ENCODE measurements at places on chromosomes 6 and 20.

DNA sequence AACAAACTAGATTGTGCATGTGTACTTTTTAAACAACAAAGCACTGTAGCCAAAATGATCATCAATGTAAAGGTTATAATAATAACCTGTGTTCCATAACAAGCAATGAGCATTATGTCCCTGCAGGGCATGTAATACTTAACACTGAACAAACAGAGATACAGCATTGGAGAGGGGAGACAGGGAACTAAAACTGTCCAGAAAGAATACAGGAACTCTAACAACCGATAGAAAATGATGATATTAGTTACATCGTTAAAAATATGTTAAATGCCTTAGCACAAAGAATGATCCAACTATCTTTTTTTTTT is 80.5 kb downstream of the COL9A1 start:
- peak; percentile 10 for DNase-seq

GRCh38 chr6:158909938-158910337 is 90.1 kb downstream of the RSPH3 start:
- no peak for DNase-seq

DNA sequence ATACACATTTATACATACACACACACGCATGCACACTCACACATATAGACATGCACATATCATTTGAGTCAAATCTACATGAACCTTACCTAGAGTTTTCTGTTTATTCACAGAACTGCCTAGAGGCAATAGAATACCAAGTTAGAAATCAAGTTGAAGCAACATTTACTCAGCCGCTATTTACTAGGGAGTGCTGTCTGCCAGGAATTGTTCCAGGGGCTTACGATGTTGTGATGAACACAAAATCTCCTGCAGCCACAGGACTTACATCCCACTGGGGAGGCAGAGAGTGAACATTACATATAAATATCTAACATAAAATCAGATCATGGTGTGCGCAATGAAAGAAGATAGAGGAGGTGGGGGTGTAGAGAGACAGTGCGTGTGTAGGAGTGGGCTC is 80.4 kb downstream of the GCLC start:
- no peak for DNase-seq

DNA sequence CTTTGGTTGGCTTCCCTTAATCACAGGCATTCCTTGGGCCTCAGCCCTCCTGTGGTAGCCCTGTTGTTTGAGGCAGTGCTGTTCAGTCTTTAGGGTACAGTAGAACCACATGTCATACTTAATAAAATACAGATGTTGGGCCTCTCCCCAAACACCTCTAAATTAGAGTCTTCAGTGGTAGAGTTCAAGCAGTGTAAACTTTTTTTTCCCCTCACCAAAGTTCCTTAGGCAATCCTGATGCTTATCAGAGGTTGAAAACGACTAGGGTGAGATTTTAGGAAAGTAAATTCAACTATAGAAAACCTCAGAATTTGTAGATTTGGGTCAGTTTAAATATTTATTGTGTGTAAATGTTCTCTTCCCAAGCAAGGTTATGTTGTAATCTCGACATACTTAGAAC is 44.6 kb downstream of the BLTP3A start:
- DNase-seq = no peak

DNA sequence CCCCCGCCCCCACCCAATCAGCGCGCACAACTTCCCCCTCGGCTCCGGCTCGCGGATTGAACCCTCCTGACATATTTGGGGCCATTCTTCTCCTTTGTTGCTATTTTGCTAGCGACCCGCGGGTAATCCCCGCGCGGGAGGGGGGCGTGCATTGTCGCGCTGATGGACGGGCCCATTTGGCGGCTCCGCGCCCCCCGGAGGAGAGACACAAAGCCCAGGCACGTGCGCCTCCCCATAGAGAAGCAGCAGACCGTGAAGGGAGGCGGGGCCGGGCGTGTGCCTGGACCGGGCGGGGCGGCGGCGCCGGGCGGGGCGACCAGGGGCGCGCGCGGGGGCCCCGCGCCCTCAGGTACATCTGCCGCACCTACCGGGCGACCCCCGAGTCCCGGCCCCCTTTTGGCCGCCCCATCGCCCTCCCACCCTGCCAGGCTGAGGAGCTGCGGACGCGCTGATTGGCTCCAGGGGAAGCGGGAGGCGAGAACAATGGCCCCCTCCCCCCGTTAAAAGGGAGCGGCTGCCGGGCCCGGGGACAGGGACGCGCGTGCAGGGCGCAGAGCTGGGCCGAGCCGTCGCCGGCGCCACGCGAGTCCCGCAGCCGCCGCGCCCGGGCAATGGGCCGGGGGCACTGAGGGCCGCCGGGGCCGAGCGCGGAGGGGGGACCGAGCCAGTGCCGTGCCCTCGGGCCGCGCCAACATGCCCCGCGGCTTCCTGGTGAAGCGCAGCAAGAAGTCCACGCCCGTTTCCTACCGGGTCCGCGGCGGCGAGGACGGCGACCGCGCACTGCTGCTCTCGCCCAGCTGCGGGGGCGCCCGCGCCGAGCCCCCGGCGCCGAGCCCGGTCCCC is at the start of gene INSM1:
Gene INSM1 (plus strand): TSS at position 530 of the 843 bp plus-strand sequence. CDS start 164 bp downstream, at position 694.
- peak; percentile 100 for DNase-seq
